ENCODE measurements at places on chromosomes 3 and 15.

GRCh38 chr3:22175947-22176346 lies 424.9 kb upstream of the ZNF385D start:
- DNase-seq: no peak

- no peak for DNase-seq
These were observed 48.4 kb upstream of the MEIS2 start for GRCh38 chr15:37148714-37149113.

DNA sequence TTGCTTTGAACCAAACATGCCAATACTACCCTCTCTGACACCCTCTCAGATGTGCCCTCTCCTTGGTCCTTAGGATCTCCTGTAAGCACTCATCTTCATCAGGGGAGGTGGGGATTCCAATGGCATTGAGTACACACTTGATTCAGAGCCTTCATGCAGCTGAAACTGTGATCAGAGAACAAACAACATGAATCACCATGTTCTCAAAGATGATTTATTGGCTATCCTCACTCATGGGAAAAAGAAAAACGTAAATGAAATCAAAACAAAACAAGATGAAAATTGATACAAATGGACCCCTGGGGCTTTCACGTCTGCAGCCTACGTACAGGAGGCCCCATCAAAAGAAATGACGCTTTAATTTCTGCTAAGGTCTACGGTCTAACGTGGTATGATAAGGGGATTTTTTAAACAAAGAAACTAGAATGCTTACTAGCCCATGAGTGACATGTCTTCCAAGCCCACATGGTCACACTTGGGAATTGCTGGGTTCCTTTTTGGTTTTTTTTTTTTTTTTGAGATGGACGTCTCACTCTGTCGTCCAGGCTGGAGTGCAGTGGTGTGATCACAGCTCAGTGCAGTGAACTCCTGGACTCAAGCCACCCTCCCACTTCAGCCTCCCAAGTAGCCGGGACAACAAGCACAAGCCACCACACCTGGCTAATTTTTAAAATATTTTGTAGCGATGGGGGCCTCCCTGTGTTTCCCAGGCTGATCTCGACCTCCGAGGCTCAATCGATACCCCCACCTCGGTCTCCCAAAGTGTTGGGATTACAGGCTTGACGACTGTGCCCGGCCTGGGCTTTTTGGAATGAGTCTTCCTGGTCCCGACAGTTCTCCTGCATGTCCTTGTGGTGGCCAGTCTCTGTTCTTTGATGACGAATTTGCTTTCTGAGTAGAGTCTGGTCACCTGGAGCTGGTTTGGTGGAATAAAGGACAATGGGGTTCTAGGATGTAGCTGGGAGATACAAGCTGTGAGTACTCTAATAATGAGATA lies 202.6 kb downstream of the XXYLT1 start:
- no peak for DNase-seq

DNA sequence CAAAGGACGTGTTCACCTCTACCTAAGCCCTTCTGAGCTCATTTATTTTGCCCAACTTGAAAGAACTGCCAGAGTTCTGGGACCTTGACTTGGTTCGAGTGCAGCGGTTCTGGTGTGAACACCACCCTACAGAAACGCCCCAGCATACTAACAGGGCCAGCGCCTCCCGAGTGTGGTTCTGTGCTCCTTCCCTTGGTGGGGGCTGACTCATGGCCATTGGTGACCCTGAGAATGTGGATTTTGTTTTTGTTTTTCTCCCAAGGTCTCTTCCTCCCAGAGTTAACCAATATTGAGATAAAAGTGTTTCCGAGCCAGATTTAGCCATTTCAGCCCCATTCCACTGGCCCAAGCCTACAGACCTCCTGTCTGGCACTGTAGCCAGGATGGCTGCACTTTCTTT lies 27.9 kb downstream of the SEMA7A start:
- DNase-seq: no peak

GRCh38 chr3:62556121-62556815 lies 182.9 kb upstream of the FEZF2 start:
- no peak for DNase-seq

- DNase-seq: no peak
These were observed 425.9 kb downstream of the EPHA3 start for GRCh38 chr3:89533275-89533674.

DNA sequence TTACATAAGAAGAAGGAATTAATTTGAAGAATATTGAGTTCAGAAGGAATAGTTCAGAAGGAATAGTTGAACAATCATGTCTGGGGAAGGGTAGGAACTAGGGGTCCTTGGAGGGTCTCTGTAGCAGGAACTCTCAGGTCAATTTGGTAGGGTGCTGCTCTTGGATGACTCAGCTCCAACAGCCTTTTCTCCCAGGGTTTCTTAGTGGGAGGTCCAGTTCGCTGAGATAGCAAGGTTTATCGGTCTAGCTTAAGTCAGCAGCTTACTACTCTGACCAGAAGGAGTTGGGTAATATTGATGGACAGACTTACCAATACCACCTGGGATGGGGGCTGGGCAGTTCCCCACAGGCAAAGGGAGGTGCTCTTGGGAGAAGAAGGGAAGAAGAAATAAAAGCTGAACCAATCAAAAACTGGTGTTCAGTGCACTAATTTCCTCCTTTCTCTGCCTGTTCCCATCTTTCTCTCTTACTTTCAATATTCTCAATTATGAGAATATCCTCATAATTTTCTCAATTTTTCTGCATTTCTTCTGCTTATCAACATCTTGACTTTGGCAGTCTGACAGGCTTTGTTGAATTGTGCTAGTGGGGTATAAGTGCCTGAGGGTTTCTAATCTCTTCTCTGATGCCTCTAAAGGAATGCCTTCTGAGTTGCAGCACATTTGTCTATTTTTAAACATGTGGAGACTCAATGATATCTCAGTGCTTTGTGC lies 14.4 kb upstream of the MITF start:
- no peak for DNase-seq

DNA sequence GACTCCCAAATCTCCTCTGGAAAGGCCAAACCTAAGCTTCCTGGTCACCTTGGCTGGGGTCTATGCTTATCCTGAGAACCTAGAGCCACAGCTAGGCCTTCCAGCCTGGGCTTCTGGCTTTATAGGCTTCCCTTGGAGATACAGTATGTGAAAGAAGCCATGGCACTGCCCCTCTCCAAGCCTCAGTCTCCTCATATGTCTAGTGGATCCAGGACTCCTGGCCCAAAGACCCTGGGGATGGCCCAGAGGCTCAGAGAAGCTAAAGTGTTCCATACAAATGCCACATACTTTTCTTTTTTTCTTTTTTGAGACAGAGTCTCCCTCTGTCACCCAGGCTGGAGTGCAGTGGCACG lies 8.6 kb downstream of the ACAA1 start:
- DNase-seq: no peak

- no peak for DNase-seq
These were observed 293.6 kb downstream of the OCA2 start for GRCh38 chr15:27805261-27806220.

DNA sequence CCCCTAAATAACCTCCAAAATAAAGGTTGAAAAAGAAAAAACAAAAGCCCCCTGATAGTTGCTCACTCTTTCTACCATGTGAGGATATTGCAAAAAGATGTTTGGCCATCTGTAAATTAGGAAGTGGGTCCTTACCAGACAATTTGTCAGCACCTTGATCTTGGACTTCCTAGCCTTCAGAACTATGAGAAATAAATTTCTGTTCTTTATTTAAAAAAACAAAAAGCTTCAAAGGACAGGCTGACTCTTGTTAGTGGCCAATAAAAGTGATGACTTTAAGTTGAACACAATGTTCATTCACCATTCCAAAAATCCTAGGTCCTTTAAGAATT lies 103.5 kb downstream of the CBLB start:
- DNase-seq: no peak

- DNase-seq: no peak
These were observed 16.8 kb downstream of the ATG7 start for GRCh38 chr3:11288786-11289637.

DNA sequence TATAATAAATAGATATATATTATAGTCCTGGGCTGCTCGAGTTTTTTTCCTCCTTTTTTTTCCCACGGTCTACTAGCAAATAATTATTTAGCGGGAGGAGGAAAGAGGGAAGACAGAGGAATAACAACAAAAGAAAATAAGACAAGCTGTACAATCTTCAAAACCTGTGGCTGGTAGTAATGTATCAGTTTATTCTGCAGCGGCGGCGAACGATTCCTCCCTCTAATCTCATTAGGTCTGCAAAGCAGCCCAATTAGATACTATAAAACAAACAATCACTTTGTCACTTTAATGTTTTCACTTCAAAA lies 390 bp upstream of the TLE3 start:
- DNase-seq: no peak

- no peak for DNase-seq
These were observed 228.1 kb upstream of the LMCD1 start for GRCh38 chr3:8273479-8273878.

DNA sequence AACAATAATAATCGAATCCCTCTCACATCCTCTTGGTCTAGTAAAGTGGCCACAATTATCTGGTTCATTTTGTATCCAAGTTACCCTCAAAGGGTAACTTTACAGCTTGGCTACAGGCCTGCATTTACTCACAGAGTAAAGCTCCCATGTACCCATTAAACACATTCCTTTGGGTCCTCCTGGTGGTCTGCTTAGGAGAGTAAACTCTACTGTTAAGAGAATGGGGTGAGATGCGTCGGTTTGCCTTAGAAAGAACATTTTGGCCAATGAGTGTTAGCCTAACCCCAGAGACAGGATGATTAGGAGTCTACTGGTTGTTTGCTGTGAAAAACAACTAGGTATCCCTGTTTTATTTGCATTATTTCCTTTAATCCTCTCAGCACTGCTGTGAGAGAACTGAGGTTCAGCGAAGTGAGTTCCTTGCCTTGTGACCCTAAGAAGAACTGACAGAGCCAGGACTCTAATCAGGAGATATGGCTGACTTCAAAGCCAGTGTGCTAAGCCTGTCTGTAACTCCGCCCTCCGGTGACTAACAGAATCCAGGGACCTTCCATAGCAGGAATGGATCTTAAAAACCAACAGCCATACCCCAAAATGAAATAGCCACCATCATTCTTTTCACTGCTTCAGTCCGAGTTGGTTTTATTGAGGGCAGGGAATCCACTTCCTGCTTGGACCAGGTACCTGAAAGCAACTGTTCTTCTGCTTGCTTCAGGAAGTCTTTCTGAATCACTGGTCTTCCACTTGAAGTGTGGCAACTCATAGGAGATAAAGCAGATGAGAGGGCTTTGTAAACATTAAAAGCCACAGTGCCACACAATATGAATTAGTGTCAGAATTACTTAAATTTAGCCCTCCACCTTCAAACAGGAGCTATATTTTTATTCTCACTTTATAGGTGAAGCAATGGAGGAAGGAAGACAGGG lies 317.3 kb upstream of the WNT5A start:
- DNase-seq: no peak

GRCh38 chr15:85485956-85486567 lies 105.7 kb downstream of the AKAP13 start:
- peak; percentile 41 for DNase-seq

DNA sequence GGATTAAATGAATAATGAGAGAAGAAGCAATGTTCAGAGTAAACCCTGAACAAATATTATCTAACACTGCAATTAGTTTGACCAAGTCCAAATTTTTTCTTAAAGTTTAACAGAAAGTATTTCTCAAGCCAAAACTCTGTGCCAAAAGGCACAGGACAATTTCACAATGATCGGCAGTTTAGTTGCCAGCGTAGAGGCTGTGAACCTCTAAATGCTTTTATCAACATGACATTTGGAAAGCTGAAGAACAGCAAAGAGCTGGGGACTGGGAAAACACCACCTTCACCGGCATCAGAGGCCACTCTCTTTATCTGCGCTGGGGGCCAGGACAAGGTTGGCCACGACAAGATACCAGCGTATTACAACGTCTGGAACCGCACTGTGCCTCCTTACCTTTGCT lies 125.6 kb downstream of the ADAMTS17 start:
- DNase-seq: no peak

DNA sequence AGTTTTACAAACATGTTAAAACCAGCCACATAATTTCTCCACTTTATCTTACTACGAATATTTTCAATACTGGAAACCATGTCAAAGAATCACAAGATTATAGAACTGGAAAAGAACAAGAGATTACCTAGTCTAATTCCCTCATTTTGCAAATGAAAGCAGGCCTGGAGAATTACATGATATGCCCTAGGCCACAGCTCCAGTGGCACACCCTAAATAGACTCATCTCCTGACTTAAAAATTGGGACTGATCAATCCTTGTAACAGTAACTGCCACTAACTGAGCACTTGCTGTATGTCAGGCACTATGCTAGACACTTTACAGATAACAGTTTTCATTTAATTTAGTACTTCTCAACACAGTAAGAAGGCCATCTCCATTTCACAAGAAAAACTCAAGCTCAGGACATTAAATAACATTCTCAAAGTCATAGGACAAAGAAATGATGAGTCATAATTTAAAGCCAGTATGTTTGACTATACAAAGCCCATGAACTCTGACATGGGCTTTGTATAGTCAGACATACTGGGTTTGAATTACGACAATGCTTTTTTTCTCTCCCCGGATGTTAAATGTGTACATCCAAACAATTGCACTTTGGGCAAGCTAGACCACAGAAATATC lies 9.4 kb downstream of the IGSF11 start:
- no peak for DNase-seq

DNA sequence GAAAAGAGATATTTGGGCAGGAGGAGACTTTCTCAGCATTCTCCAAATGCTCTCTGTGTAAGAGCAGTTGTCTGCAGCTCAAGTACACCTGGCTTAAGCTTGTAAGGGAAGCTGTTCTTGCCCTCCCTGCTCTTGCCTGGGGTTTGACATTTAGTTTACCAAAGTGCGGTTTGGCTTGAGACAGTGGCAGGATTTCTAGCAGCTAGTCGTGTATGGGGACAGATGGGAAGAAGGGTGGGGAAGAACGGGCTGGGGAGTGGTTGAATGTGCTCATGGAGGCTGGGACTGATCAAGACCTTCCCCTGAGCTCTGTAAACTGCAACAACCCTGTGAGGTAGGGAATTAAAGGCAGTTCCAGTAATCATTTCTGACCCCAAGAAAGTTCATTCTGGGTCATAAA lies 39.8 kb downstream of the SQOR start:
- no peak for DNase-seq

GRCh38 chr3:30604093-30604492 lies 2.3 kb upstream of the TGFBR2 start:
- no peak for DNase-seq

- no peak for DNase-seq
These were observed 55.8 kb downstream of the ADAMTS9 start for GRCh38 chr3:64631951-64632350.

DNA sequence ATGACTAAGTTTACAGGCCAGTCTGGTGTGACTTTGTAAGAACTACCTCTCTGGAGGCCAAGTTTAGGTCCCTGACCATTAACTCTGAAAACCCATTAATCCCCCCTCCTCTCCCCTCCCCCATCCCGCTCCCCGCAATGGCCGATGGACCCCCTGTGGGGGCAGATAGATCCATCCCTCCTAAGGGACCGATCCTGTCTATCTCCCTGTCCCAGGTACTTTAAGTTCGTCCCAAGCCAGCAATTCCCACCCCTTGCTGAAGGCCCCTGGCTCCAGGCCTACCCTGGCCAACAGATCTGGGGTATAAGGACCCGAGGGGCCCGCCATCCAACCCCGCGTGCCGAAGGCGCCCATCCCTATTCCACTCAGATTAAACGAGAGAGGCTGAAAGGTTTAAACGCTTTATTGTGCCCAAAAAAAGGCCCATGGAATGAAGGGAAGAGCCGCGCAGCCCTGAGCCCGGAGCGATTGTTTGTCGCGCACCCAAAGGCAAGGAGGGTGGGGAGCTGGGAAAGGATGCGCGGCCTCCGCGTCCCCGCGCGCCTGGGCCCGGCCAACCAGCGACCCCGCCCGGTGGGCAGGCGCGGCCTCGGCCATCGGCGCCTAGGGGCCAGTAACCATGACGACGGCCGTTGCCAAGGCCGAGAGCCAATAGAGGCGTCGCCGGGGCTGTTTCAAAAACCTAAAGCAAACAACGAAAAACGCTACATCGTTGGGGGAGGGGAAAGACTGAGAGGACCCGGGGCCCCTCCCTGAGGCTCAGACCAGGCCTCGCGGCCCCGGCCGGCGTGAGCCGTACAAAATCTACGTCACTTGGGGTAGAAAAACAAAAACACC lies 35.9 kb downstream of the HMCES start:
- DNase-seq: peak; percentile 72
